Activated T-cell treated with anti-CD3 and anti-CD28 coated beads, Interleukin-2, amount 50 U/mL, for 48 hours (primary cell): ENCODE measurements at places on chromosomes 5 and 9.

DNA sequence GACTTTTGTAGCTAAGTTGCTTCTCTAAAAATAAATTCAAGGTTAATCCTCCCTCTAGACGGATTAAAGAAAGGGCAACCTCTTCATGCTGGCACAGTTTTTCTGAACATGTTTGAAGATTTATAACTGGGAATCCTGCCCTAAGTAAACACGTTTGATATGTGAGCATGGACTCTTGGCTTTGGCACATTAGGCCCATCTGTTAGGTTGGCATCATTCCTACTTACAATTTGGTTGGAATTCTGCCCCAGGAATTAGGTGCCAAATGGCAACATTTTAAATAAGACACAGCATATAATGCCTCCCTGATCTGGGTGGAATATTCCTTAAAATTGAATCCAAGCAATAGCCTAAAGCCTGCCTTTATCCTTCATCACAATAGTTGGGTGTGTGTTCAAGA is 372.3 kb upstream of the CDH18 start:
- DNase-seq = no peak

DNA sequence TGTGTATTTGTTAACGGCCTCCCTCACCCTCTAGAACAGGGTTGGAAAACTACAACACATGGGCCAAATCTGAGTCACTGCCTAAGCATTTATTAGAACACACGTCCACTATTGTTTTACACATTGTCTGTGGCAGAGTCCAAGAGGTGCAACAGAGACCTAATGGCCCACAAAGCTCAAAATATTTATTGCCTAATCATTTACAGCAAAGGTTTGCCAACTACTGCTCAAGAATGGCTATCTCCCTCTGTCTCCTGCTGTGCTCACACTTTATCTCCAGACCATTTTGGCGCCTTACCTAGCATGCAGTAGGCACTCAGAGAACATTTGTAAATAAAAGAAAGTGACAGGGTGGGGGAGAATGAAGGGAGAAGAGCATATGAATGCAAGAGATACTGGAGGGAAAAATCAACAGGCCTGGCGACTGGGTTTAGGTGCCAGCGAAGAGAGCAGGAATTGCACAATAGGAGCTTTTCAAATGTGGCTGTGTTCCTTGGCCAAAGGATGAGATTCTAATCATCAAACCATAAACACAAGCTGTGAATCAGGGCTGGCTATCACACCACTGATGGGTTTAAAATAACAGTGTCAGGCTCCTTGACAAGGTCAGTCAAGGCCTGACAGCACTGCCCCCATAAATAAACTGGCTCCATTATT is 80.3 kb downstream of the EPB41L4A start:
- no peak for DNase-seq

DNA sequence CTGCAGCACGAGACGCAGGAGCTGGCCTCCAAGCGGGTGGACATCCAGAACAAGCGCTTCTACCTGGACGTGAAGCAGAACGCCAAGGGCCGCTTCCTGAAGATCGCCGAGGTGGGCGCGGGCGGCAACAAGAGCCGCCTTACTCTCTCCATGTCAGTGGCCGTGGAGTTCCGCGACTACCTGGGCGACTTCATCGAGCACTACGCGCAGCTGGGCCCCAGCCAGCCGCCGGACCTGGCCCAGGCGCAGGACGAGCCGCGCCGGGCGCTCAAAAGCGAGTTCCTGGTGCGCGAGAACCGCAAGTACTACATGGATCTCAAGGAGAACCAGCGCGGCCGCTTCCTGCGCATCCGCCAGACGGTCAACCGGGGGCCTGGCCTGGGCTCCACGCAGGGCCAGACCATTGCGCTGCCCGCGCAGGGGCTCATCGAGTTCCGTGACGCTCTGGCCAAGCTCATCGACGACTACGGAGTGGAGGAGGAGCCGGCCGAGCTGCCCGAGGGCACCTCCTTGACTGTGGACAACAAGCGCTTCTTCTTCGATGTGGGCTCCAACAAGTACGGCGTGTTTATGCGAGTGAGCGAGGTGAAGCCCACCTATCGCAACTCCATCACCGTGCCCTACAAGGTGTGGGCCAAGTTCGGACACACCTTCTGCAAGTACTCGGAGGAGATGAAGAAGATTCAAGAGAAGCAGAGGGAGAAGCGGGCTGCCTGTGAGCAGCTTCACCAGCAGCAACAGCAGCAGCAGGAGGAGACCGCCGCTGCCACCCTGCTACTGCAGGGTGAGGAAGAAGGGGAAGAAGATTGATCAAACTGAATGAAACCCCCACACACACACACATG is 654 bp downstream of the PURA start:
- DNase-seq = peak; percentile 68

GRCh38 chr9:77896269-77896937 is 135.2 kb downstream of the GNAQ start:
- DNase-seq = no peak

- DNase-seq = no peak
These were observed 205.4 kb downstream of the DCP2 start for GRCh38 chr5:113181853-113182490.
